ENCODE measurements at places on chromosomes 3 and 15.
A peak's percentile ranks its signal among the peaks of the same experiment; 100 is the strongest.

GRCh38 chr15:52227456-52227855, 36.3 kb upstream of the GNB5 start:
- DNase-seq, result peak; percentile 92

- DNase-seq, result no peak
Measured at GRCh38 chr3:128473180-128473519, 6.5 kb upstream of the DNAJB8 start.

GRCh38 chr3:129597087-129597999, 9.1 kb downstream of the PLXND1 start:
- DNase-seq, result no peak

- DNase-seq, result no peak
Measured at GRCh38 chr3:50494126-50494525, 9.3 kb downstream of the CACNA2D2 start.

DNA sequence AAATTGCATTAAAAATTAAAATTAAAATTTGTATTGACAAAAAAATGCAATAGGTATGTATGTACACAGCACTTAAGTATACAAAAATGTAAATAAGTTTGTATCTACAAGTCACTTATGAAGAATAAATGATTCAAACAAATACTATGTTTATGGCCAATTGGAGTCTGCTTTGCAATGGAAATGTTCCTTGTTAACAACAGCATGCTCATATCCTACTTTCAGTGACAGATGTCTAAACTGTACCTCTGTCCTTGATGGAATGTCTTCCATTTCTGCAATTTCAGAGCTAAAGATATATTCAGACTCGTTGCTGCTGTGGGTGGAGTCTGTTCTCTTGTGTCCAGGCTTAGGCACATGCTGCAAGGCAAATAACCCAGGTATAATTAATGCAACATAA, 64.1 kb upstream of the MYO5C start:
- no peak for DNase-seq

- no peak for DNase-seq
Measured at GRCh38 chr15:93042691-93043378, 46.2 kb downstream of the RGMA start.

- no peak for DNase-seq
Measured at GRCh38 chr3:59576606-59577005, 526.8 kb upstream of the CFAP20DC start.

- no peak for DNase-seq
Measured at GRCh38 chr3:136817448-136817847, 1.5 kb upstream of the SLC35G2 start.

- peak; percentile 17 for DNase-seq
Measured at GRCh38 chr15:58475573-58476524, 44.1 kb downstream of the LIPC start.

- DNase-seq, result no peak
Measured at GRCh38 chr3:171511450-171511849, 51.2 kb upstream of the TNIK start.

DNA sequence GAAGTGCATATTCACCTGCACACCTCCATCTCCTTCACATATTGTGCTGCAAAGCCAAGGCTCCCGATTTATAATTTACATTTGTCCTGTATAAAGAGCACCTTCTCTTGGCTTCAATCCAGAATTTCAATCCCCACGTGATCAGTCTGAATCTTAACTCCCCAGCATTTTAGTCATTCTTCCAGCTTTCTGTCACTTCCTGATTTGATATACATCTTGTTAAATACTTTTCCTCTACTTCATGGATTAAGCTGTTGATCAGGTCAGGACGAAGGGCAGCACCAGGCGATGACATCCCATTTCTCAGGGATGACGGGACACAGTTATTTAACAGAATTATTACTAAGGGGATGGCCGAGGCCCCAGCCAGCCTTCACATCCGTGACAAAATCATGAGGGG, 212.5 kb downstream of the EPHB1 start:
- DNase-seq, result no peak

DNA sequence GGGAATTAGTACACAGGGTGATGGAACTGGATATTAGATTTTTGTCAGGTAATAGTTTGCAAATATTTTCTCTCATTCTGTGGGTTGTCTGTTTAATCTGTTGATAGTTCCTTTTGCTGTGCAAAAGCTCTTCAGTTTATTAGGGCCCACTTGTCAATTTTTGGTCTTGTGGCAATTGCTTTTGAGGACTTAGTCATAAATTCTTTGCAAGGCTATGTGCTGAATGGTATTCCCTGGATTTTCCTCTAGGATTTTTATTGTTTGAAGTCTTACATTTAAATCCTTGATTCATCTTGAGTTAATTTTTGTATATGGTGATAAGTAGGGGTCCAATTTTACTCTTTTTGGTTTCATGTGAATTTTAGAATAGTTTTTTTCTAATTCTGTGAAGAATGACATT, 111.3 kb downstream of the ARRDC4 start:
- DNase-seq, result no peak

- no peak for DNase-seq
Measured at GRCh38 chr3:126130981-126131745, 47.2 kb upstream of the SLC41A3 start.

GRCh38 chr3:63689285-63689684, 36.8 kb downstream of the SNTN start:
- DNase-seq, result no peak

- no peak for DNase-seq
Measured at GRCh38 chr3:101278727-101279126, 41.6 kb downstream of the IMPG2 start.

DNA sequence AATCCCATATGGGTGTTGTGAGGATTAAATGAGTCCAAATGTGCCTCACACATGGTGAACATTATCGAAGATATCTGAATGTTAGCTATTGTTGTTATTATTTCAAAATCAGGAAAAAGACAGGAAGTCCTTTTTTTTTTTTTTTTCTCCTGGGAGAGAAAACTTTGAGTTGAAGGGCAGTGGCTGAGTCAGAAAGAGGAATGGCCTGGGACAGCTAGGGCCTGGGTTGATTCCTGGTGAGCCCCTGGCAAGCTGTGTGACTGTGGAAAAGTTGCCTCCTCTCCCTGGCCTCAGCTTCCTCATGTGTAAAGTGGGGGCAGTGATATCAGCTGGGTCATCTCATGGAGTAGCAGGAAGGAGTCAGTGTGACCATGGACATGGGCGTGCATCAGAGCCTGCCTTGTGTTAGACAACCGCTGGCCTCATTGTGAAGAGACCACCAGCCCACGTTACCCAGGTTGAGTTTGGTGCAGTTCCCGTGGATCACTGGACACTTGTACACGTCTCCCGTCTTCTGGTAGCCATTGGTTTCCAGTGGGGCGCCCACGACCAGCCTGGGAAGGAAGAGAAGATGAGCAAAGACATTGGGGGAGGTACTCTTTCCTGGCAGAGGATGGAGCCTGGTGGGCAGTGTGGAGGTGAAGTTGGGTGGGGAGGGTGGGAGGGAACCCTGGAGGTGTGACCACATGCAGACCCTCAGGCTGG, 63.1 kb downstream of the ITGA11 start:
- no peak for DNase-seq

DNA sequence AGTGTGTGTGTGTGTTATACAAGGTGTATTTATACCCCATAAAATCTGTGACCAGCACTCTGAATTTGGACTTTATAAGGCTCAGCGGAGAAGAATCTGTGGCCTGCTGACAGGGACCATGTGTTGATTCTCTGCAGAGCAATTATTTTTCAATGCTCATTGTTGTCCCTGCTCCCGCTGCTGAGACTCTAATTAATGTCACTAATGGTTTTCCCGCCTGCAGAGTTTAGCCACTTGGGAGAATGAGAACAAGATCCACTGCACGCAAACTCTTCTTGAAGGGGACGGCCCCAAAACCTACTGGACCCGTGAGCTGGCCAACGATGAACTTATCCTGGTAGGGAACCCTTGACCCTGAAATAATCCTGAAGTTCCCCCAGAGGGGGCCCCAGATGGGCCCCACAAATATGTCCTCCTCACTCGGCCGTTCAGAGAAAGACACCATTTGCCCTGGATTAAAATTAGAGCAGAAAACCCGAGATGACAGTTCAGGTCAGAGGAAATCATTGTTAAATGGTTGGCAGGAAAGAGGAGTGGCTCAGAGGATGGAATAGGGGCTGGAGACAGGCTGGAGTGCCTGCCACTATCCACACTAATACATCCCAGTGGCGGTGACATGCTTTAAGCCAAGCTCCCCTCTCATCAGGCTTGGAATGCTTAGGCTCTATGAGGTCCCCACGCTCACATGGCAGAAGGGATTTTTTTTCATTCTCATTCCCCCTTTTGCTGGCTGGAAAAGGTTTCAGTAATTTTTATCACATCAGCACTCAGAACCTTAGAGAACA, 3.3 kb downstream of the CRABP1 start:
- DNase-seq, result no peak

DNA sequence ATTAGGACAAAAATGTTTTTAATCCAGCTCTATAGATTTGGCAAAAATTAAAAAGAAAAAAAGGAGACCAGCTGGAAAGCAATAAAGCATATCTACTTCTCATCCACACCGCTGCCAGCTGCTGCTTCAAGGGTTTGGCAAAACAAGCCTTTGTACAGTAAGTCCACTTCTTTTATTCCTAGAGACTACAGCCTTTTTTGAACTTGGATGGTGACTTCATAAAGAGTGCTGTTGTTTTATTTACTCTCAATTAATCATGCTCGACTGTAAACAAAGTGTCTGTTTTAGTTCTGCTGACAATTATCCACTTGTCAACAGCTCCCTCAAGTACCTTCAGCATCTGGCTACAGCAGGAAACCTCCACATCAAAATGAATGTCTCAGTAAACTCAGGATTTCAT, 12.3 kb upstream of the FOXB1 start:
- DNase-seq, result no peak

DNA sequence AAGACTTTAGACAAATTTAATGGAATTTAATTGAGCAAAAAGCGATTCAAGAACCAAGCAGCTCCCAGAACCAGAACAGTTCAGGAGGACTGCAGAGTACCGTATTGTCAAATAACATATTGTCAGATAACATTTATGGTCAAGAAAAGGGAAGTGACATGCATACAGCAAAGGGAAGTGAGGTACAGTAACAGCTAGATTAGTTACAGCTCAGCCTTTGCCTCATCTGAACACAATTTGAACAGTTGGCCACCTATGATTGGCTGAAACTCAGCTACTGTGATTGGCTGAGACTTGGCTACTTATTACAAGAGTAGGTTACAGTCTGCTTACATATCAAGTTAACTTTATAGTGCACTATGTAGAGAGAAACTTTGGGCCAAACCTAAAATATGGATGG, 21.9 kb downstream of the ZFAND6 start:
- DNase-seq, result peak; percentile 40

GRCh38 chr3:110400315-110400714, 671.3 kb upstream of the NECTIN3 start:
- no peak for DNase-seq

- DNase-seq, result peak; percentile 28
Measured at GRCh38 chr15:51499379-51499976, 123.1 kb downstream of the DMXL2 start.

GRCh38 chr3:124834723-124835718, 52.1 kb downstream of the ITGB5 start:
- DNase-seq, result peak; percentile 25

GRCh38 chr3:159848348-159849118, 140.1 kb upstream of the IL12A start:
- DNase-seq, result no peak

GRCh38 chr3:158026236-158026635, 80.0 kb downstream of the SHOX2 start:
- no peak for DNase-seq

DNA sequence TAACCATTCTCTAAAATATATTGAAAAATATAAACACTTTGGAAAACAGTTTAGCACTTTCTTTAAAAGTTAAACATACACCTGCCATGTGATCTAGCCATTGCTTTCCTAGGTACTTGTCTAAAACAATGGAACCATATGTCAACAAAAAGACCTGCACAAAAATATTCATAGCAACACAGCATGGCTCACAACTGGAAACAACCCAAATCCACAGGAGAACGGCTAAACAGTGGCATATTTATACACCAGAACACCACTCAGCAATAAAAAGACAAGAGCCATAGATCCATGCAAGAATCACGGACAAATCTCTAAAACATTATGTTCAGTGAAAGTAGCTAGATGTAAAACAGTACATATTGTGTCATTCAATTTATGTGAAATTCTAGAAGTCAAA, 221.3 kb upstream of the UBE2E2 start:
- no peak for DNase-seq

DNA sequence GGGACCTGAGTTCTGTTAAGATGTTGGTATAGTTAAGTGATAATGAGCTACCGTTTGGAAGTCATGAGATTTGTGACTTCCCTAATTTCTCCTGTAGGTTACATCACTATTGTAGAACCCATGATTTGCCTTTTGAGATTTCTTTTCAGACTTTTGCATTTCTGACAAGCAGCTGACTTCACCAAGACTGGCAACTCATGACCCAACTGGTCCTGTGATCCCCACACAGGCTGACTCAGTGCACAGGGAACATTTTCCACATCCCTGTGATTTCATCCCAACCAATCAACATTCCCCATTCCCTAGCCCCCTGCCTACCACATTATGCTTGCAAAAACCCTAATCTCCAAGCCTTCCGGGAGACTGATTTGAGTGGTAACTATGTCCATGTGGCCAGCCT, 242.1 kb upstream of the PDZRN3 start:
- no peak for DNase-seq

- DNase-seq, result no peak
Measured at GRCh38 chr3:113185194-113185835, 26.0 kb upstream of the BOC start.

- DNase-seq, result peak; percentile 28
Measured at GRCh38 chr3:22089284-22089683, 338.3 kb upstream of the ZNF385D start.

- DNase-seq, result no peak
Measured at GRCh38 chr15:92336419-92336987, 57.2 kb upstream of the ST8SIA2 start.

- no peak for DNase-seq
Measured at GRCh38 chr3:38205472-38205805, 40.1 kb downstream of the OXSR1 start.

DNA sequence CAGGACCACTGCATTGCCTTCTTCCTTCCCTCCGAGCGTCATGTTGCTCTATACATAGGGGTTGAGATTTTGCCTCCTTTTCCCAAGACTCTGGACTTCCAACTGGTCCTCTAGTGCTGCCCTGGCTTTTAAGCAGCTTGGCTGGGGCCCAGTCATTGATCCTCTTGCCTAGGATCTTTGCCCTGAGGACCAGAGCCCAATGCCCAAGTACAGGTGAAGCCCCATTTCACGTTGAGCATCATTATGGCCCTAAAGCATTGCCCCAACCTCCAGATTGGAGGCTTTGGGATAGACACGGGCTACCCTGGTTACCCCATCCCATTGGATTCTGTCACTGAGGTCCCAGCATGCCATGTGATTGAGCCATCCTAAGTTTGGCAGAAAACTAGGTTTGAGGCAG, 47.7 kb downstream of the CYP19A1 start:
- no peak for DNase-seq

GRCh38 chr15:82587805-82588204, 47.5 kb upstream of the RPS17 start:
- no peak for DNase-seq

DNA sequence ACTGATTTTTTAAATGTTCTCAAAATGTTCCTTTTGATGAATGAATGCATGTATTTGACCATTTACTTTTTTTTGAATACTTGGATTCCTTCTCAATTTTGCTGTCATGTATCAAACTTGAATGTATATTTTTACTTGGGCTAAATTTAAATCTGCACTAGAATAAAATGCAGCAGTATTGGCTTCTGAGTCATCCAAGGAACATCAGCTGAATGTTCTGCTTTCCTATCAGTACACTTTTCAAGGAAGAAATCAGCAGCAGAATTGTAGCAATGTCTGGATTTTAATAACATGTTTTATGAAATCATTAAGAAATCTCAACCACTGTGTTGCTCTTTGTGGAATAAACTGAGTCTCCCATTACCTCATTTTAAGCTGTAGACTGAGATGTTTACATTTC, 57.0 kb upstream of the COL6A6 start:
- DNase-seq, result no peak
